ENCODE measurements at places on chromosomes 4 and X.

DNA sequence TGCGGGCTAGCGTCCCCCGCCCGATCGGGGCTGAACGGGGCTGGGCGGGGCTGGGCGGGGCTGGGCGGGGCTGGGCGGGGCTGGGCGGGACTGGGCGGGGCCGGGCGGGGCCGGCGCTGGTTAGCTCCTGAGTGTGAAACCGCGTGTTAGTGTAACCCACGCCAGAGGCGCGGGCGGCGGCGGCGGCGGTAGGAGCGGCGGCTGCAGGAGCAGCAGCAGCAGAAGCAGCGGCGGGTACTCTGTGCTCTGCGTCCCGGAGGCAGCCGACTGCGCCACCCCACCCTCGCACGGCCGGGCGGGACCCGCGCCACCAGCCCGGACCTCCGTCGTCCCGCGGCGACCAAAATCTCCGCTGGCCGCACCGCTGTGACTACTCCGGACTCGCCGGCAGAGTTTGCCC lies 128.1 kb downstream of the LAS1L start:
- peak overlapping the region; percentile 50 for H3K4me3 ChIP-seq
- no peaks in the 10 kb centered on the region for H3K36me3 ChIP-seq
- no peak overlapping the region for H3K27ac ChIP-seq
- H3K4me1 ChIP-seq = no peaks in the 10 kb centered on the region
- H3K27me3 ChIP-seq = peaks cover 13% of the 10 kb centered on the region

- DNase-seq = no peak
- peaks cover 28% of the 10 kb centered on the region for H3K27me3 ChIP-seq
- no peaks in the 10 kb centered on the region for H3K4me1 ChIP-seq
- no peak overlapping the region for H3K27ac ChIP-seq
- no peak overlapping the region for H3K4me3 ChIP-seq
Observed at GRCh38 chrX:46630141-46630540, 56.6 kb downstream of the CHST7 start.

DNA sequence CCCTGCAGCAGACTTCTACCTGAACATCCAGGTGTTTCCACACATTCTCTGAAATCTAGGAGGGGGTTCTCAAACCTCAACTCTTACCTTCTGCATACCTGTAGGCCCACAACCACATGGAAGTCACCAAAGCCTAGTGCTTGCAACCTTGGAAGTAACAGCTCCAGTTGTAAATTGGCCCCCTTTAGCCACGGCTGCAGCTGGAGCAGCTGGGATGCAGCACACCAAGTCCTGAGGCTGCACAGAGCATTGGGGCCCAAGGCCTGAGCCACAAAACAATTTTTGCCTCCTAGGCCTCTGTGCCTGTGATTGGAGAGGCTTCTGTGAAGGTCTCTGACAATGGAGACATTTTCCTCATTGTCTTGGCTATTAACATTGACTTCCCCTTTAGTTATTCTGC lies 772.4 kb upstream of the INTU start:
- no peaks in the 10 kb centered on the region for H3K36me3 ChIP-seq
- no peak overlapping the region for H3K27ac ChIP-seq
- no peak for DNase-seq
- no peaks in the 10 kb centered on the region for H3K4me1 ChIP-seq

- no peak for DNase-seq
- no peaks in the 10 kb centered on the region for H3K27me3 ChIP-seq
- no peaks in the 10 kb centered on the region for H3K4me1 ChIP-seq
- H3K27ac ChIP-seq = no peak overlapping the region
- no peak overlapping the region for H3K4me3 ChIP-seq
Observed at GRCh38 chr4:20273793-20274192, 22.1 kb downstream of the SLIT2 start.

- no peaks in the 10 kb centered on the region for H3K4me1 ChIP-seq
- no peaks in the 10 kb centered on the region for H3K27me3 ChIP-seq
- DNase-seq = peak; percentile 51
- H3K36me3 ChIP-seq = no peaks in the 10 kb centered on the region
- H3K27ac ChIP-seq = no peak overlapping the region
Observed at GRCh38 chr4:150079081-150079581, 886 bp downstream of the DCLK2 start.

GRCh38 chr4:158652920-158653319 lies 18.8 kb downstream of the C4orf46 start:
- H3K27ac ChIP-seq = no peak overlapping the region
- H3K4me3 ChIP-seq = no peak overlapping the region
- no peaks in the 10 kb centered on the region for H3K36me3 ChIP-seq
- no peaks in the 10 kb centered on the region for H3K4me1 ChIP-seq
